ENCODE measurements at places on chromosomes 2 and 18. TPM values are rescaled to one million over a fixed set of nuclear protein-coding genes. Genes with fewer than 3 reads are reported as not detected.

GRCh38 chr2:29066997-29067605 lies 7.2 kb downstream of the PCARE start:
- DNase-seq = no peak

DNA sequence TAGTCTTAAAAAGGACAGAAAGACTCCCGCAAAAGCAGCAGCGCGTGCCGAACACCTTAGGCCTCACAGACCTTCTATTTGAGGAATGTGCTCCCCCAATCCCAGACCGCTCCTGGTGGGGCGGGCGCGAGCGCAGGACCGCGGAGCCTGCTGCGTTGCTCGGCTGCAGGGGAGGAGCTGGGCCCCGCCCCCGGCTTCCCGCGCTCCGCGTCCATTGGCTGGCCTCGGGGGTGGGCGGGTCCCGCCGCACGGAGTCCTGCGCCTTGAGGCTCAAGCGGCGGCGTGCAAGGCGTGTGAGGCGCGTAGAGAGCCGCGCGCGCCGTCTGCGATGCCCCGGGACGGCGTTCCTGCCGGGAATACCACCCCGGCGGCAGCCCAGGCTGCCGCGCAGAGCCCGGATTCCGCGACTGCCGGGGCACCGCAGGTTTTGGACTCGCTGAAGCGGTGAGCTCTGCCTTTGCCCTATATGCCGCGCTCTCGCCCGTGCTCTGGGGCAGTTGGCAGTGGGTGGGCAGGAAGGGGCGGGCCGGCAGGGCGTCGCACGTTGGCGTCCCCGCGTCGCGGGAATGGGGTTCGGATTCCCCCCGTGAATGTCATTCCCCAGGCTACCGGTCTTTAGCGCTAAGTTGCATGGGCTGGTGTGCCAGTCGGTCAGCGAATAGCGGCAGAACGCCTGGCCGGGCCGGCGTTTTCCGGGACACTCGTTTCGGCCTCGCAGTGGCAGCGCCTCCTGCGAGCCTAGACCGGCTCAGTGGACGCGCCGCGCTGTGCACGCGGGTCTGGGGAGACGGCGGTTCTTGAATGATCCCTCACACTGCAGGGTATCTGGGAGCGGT lies 49.6 kb upstream of the PAIP2B start:
- no peak for DNase-seq

GRCh38 chr2:127618551-127619202 lies 27.3 kb upstream of the GPR17 start:
- peak; percentile 87 for DNase-seq

- no peak for DNase-seq
Observed at GRCh38 chr18:21894619-21895367, 154.2 kb downstream of the MIB1 start.

- no peak for DNase-seq
Observed at GRCh38 chr18:45349019-45349418, 266.3 kb upstream of the SLC14A2 start.

DNA sequence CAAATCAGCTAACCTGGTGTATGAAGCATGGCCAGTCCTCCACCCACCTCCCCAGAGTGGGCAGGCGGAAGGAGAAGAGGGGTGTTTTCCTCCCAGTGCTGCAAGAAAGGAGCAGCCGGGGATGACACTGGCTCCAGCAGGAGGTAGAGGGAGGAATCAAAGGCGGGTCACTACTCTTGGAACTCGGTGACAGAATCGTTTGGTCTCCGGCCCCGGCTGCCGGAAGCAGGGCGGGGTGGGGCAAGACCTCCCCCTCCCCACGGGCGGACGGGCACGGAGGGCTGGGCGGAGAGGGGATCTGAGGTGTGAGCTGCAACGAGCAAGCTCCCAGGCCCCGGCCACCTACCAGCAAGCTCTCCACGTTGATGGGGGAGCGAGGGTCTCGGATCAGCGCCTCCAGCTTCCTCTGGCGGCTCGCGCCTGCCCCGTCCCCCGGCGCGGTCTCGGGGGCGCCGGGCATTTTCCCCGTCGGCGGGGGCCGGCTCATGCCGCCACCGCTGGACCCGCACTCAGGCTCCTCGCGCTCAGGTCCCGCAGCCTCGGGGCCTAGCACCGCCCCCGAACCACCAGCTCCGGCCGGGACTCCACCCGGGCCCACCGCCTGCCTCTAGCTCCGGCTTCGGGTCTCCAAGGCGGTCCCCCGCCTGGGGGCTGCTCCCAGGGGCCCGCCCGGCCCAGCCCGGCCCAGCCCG lies 640 bp downstream of the ROCK2 start:
- DNase-seq = peak; percentile 65

GRCh38 chr2:94762600-94762999 lies 108.6 kb upstream of the TEKT4 start:
- DNase-seq = peak; percentile 5

- no peak for DNase-seq
Observed at GRCh38 chr2:60559880-60560279, 6.4 kb upstream of the BCL11A start.

DNA sequence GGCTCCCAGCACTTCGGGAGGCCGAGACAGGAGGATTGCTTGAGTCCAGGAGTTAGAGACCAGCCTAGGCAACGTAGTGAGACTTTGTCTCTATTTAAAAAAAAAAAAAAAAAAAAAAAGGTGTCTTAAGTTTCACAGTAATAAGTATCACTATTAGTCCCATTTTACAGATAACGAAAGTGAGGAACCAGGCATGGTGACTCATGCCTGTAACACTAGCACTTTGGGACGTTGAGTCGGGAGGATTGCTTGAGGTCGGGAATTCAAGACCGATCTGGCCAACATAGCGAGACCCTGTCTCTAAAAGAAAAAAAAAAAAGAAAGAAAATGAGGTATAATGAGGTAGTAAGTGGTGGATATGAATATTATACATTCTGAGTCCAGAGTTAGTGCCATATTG lies 2.5 kb downstream of the KCNJ13 start:
- no peak for DNase-seq

GRCh38 chr2:240402566-240403272 lies 32.7 kb upstream of the GPC1 start:
- no peak for DNase-seq

DNA sequence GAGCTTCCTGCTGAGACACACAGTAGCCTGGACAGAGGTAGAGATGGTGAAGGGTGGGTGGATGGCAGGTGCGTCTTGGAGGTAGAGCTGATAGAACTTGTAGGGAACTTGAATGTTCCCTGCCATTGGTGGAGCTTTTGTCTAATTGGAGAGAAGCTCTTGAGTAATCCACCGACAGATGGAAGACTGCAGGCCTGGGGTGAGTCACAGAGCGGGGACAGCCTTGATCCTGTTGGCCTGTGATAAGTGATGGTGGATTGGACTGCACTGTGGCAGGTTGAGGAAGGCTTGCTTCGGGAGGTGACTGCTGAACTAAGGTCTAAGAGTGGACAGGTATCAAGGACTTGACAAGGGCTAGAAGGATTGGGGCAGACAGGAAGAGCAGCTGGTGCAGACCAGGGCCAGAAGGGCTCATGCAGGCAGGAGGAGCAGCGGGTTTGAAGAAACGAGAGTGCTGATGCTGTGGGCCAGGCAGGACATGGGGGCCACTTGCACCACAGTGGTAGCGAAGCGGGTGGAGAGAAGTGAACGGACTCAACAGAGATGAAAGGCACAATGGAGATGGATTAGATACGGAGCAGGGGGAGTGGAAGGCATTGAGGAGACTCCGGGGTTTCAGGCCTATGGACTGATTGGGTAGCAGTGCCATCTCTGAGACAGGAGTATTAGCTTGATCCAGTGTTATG lies 16.3 kb downstream of the CABLES1 start:
- DNase-seq = no peak

- no peak for DNase-seq
Observed at GRCh38 chr2:30693821-30694281, 113.4 kb downstream of the CAPN13 start.

- no peak for DNase-seq
Observed at GRCh38 chr18:68822926-68823325, 25.0 kb downstream of the CCDC102B start.

- peak; percentile 85 for DNase-seq
Observed at GRCh38 chr2:71952572-71953188, 195.0 kb downstream of the CYP26B1 start.

- no peak for DNase-seq
Observed at GRCh38 chr2:219533930-219534661, 9.5 kb downstream of the CHPF start.

DNA sequence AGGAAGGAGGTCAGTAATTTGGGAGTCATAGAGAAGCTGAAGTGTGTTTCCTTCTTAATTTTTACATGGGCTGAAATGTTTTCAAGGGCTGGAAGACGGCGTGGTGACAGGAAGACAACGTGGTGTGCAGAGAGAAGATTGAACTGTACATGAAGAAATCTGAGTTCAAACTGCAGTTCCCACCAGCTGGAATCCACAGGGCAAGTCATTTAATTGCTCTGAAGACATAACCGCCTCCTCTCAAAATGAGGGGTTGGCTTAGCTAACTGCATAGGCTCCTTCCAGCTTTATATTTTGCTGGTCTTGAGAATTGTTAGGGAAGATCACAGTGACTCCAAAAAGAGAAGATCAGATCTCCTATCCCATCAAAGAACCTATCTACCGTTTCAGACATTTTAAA lies 103.9 kb downstream of the SLC8A1 start:
- no peak for DNase-seq

DNA sequence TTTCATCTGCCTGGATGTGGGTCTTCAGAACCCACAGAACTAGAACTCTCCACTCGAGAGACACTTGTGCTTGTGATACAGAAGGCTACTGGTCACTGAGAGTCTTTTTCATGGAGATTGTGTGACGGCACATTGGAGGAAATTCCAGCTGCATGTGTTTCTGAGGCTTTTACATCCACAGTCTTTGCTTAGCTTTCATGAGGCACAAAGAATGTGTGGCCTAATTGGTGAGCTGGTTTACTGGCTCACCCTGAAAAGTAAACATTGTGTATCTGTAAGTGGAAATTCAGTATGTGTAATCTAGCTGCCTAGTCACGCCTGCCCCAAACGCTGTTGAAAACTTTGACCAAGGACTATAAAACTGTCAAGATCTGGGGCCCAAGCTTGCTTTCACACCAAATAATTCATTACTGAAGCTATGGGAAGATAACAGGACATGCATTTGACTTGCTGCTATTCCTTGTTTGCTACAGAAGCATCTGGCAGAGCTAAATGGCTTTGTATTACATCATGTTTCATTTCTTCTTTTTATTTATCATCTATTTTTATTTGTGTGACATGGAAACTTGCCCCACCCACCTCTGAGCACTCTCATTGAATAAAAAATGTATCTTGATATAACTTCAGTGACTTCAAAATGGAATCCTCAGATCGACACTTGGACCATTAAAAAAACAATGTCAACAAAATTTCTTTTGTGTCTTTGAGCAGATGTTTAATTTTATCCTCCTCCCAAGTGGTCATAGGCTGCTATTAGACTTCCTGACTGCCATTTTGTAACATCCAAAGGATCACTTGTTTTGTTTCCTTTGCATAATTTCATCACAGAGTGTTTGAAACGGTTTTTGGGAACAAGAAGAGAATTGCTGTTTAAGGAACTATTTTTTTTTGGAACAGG lies 80.2 kb downstream of the EFEMP1 start:
- peak; percentile 96 for DNase-seq

DNA sequence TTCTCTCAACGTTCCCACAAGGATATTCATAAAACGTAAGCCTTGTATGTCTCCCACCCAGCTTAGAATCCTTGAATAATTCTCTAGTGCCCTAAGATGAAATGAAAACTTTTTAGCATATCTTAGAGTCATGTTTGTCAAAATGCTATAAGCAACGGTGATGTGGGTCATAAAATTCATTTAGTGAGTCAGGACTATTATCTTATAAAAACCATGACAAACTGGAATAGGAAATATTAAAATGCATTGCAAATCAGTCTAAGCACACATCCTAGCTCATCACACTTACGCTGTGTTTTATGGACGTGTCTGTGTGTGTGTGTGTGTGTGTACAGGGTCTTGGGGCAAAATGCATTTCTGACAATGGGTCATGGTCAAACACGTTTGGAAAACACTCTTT lies 119.9 kb upstream of the ST6GAL2 start:
- DNase-seq = no peak

DNA sequence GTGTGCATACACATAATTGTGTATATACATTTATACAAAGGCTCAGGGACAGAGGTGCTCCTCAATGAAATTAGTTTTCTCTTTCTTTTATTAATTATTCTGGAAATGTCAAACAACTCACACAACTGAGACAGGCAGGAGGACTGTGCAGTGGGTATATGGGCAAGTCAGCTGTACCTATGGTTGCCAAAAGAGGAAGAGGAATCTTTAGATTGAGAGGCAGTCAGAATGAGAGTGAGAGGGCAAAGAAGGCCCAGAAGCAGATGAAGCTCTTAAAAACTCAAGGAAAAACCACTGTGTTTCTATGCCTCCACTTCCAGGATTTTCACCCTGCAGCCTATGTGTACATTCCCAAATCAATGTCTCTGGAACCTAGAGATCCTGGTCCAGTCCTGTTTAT lies 79.1 kb downstream of the CACNB4 start:
- DNase-seq = no peak

DNA sequence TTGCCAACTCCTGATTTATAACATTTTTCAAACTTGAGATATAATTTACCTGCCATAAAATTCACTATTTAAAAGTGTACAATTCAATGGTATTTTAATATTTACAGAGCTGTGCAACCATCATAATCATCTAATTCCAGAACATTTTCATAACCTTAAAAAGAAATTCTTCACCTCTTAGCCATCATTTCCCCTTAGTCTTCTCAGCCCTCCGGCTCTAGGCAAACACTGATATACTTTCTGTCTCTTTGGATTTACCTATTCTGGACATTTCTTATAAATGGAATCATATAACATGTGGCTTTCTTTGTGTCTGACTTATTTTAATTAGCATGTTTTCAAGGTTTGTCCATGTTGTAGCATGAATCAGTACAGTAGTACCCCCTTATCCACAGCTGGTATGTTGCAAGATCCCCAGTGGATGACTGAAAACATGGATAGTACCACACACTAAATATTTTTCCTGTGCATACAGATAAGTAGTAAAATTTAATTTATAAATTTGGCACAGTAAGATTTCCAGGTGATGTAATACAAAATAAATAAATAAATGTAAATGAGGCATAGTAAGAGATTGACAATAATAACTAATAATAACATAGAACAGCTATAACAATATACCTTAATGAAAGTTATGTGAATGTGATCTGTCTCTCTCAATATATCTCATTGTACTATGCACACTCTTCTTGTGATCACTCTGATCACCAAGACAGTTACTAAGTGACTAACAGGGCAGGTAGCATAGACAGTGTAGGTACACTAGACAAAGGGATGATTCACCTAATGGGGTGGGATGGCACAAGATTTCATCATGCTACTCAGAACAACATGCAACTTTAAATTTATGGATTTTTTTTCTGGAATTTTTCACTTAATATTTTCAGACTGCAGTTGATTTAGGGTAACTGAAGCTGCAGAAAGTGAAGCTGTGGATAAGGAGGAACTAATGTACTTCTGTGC lies 73.1 kb downstream of the RAB3GAP1 start:
- peak; percentile 8 for DNase-seq

CDH19 gene
- total RNA-seq = not detected

IL36A gene
- total RNA-seq = not detected

MPV17 gene
- 92.5 TPM for total RNA-seq

POLR1B gene
- total RNA-seq = 11.9 TPM

OSBPL6 gene
- total RNA-seq = 4.0 TPM

ATRAID gene
- 404 TPM for total RNA-seq

UBR3 gene
- total RNA-seq = 15.3 TPM

MYO3B gene
- total RNA-seq = not detected

KCNF1 gene
- 0.07 TPM for total RNA-seq

All from M059J (cell line).